ENCODE measurements at places on chromosomes 12 and 14. TPM values are rescaled to one million over a fixed set of nuclear protein-coding genes. Genes with fewer than 3 reads are reported as not detected.

- no peak for DNase-seq
These were observed 34.5 kb downstream of the RTN1 start for GRCh38 chr14:59836116-59836515.

DNA sequence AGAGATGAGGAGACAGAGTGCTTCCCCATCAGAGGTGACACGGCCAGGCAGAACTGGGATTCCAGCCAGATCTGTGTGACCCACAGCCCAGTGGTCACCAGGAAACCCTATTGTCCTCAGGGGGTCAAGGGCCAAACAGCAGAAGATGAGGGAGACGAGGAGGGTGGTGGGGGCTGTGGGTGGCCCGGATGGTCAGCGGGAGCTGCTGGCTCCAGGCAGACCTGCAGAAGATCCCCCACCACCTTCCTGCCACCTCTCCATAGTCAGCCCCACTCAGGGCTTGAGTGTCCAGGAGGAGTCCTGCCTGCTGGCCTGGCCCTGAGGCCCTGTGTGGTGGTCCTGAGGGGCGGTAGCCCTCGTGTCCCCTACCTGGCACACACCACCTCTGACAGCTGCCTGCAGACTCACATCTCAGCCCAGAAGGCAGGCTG, 136.8 kb downstream of the CALM1 start:
- peak; percentile 23 for DNase-seq

- peak; percentile 93 for DNase-seq
These were observed 438 bp downstream of the DDX54 start for GRCh38 chr12:113184900-113185179.

DNA sequence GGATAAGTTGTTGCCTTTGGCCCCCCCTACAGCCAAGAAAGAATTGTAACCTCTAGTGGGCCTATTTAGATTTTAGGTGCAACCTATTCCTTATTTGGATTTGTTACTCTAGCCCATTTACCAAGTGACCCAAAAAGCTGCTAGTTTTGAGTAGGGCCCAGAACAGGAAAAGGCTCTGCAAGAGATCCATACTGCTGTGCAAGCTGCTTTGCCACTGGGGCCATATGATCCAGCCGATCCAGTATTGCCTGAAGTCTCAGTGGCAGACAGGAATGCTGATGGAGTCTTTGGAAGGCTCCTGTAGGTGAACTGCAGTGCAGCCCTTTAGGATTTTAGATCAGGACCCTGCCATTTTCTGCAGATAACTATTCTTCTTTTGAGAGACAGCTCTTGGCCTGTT, 12.9 kb upstream of the GTF2A1 start:
- DNase-seq: no peak

DNA sequence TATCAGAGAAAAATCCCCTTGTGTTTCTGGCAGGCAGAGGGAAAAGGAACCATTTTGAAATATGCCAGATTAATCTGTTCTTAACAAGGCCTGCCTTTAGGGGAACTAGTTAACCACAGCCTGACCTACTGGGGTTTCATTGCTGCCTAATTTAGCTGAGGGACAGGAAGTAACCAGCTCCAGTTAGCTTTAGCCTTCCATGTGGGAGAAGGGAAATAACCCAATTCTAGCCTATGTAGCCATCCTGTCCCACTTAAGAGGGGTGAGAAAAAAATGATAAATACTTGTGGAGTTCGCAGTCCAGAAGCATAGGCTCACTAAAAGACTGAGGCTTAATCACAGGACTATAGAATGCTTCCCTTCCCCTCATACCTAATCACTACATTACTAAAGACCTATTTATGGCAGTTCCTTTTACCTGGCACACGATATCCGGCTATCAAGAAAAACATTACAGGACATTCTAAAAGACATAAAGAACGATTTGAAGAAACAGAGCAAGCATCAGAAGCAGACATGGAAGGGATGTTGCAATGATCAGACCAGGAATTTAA, 22.8 kb downstream of the COX8C start:
- DNase-seq: no peak

GRCh38 chr14:59961518-59962062, 41.6 kb downstream of the LRRC9 start:
- no peak for DNase-seq

DNA sequence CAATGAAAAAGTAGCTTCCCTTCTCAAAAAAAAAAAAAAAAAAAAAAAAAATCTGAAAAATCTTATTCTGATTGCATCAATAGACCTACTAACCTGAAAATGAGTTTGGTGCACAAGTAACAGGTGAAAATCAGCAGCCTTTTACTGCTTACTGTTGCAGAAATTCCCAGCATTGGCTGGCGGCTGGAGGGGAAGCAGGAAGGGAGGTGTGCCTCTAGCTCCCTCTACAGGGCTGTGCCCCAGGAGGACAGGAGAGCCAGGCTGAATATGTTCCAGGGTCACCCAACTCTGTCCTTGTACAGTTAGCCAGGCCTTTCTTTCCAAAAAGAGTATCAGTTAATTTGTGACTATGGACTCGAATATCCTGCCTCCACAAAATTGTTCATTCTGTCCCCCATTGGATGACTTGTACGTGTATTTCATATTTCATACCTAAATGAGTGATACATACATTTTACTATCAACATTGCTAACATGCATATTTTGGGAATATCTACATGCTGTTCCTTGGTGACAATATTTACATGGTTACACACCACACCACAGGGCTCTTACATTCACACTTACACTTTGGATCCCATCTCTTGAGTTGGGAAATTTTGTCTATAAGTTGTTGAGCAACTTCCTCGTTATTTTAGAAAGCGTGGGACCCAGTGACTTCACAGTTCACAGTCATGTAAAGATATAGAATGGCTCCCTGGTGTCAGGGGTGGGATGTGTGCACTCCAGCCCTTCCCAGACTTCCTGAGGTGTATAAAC, 124.8 kb downstream of the SAMD4A start:
- DNase-seq: peak; percentile 74

- no peak for DNase-seq
These were observed 29.3 kb upstream of the PLEK2 start for GRCh38 chr14:67441256-67441655.

GRCh38 chr12:45075587-45076282, 24.8 kb upstream of the DBX2 start:
- DNase-seq: no peak

DNA sequence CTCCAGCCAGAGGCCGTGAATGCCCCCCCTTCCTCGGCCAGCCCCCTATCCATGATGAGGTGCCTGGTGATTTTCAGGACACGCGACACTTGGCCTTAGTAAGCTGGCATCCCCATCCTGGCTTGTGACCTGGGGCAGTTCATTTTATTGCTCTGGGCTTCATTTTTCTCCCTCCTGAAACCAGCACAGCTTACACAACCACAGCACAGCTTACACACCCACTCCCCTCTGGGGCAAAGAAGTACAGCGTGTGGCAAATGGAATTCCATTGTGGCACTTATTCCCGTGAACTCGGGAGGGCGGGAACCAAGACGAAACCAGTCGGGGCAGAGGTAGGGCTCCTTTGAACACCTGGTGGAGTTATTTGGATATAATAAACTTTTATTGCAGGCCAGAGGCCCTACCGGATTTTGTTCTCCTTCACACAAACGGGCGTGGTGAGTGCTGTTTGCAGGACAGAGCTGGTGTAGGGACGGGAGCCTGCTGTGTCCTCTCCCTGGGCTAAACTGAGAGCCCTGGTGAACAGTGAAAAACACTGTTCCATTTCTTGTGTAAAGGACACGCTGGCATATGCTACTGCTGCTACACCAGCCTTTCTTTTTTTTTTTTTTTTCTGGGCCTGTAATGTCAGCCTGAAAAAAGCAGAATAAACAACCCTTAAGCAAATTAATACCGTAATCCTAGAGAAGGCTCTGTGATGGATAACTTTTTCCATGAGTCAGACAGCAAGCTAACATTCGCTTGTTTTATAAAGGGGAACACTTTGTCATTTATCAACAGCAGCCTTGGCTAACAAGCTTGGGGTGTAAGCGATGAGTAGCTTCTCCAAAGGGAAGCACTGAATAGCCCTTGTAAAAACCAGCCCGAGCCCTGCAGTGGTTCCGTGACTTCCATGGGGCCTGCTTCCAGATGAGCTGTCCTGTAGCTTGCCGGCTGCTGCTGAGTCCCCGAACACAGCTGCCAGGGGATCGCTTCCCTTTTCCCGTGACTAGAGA, 29.3 kb downstream of the CD9 start:
- DNase-seq: peak; percentile 96

DNA sequence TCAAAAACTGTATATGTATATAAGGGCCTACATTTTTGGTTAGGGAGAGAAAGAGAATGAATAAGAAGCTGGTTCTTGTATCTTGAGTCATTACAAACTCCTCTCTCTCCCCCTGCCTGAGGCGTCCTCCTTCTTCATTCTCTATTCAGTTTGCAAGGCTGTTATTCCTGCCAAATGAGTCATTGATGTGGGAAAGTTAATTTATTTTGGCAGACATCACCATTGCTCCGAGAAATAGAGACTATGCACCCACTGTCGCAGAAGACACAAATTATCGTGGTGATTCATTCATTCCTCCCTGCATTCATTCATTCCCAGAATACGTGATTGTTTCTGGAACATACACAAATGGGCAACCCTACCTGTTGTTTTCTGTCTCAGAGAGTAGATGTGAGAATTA, 112.5 kb upstream of the MED13L start:
- DNase-seq: no peak

Gene BTBD6
- 72.3 TPM for total RNA-seq

Gene TSHR
- total RNA-seq: not detected

Gene MMP14
- 3.9 TPM for total RNA-seq

Gene SLC39A5
- 10.7 TPM for total RNA-seq

Gene RNF212B
- total RNA-seq: not detected
